Stimulated activated CD8-positive, alpha-beta memory T cell treated with anti-CD3 and anti-CD28 coated beads, Interleukin-4, amount 100 ng/mL, for 1 hour (primary cell): ENCODE measurements at places on chromosomes 5 and 9.

- DNase-seq = no peak
Measured at GRCh38 chr9:124285903-124286291, 28.1 kb downstream of the NEK6 start.

- no peak for DNase-seq
Measured at GRCh38 chr5:36573438-36573837, 33.0 kb upstream of the SLC1A3 start.

DNA sequence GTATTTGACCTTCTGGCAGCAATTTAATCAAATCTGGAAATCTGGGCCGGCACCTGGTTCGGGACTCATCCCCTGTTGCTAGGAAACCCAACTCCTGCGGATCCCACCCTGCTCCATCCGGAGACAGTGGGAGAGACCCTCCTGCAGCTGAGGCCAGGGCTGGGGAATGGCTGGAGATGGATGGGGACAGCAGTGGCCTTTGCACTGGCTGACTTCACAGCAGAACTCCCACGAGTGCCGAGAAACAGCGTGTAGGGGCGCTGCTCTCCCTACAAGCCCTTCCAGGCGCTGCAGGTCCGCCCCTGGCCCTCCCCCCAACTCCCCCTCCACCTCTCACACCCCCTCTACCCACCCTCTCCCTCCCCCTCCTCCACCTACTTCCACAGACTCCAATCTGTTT lies 105.8 kb upstream of the PPP1R26 start:
- DNase-seq = no peak

- DNase-seq = no peak
Measured at GRCh38 chr5:31410089-31410488, 121.8 kb downstream of the DROSHA start.

DNA sequence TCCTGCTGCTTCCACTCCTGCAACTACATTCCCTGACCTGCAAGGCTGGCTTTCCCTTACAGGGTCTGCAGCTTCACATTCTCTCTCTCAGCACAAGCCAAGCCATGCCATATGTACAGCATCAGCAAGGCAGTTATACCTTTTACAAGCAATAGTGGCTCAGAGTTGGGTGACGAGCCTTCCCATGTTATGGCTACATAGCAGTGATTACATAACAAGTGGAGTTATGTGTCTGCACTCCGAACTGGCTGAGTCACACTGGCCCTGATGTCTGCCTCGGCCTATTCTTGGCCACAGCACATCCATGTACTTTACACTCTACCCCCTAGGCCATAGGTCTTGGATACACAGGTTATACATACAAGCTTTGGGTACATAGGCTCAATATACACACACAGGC lies 52.0 kb upstream of the SNCAIP start:
- no peak for DNase-seq

DNA sequence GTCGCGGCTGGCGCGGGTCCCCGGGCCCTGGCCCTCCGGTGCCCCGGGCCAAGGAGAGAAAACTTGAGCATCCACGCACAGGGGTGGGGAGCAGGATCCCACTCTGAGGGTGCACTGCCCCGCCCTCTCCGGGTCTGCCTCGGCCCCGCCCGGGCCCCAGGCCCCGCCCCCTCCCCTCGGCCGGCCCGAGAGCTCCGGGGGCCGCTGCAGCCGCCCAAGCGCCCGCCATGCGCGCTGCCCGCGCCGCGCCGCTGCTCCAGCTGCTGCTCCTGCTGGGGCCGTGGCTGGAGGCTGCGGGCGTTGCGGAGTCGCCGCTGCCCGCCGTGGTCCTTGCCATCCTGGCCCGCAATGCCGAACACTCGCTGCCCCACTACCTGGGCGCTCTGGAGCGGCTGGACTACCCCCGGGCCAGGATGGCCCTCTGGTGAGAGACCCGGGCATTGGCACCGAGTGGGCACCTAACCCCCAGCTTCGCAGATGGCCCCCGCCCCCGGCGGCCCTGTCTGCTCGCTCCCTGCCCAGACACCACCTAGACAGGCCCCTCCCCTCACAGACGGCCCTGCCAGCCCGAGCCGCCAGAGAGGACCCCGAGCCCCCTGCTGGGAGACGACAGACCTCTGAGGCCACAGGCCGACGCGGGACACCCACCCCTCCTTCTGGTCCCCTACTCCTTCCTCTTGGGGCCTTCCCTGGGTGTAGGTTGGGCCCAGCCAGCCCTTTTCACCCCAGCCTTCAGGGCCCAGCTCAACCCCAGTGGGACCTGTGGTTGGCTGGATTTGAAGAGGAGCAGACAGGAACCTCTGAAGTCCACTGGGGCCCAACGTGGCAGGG lies at the start of gene CERCAM:
Gene CERCAM, plus strand, starts transcription at position 207 of the 831 bp plus-strand sequence. Its CDS starts 21 bp downstream, at position 228.
- peak; percentile 17 for DNase-seq

- DNase-seq = no peak
Measured at GRCh38 chr9:131927091-131927490, 152.6 kb downstream of the MED27 start.

GRCh38 chr9:87630266-87630665 lies 95.7 kb upstream of the CTSL start:
- DNase-seq = no peak

DNA sequence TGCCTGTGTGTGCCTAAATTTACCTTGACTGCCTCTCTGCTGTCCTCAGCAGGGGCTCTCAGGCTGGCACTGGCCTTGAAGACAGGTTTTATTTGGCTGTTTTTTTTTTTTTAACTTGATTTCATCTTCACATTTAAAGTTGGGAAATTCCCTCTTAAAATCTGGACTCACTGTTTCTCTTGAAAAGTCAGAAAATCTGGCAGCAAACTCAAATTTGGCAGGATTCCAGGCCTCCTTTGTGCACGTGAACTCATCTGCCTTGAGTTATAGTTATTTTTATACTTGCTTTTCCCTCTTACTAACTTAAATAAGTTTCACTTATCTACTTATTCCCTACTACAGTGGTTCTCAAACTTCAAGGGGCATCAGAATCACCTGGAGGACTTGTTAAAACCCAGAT lies 118.4 kb upstream of the MAP3K1 start:
- no peak for DNase-seq

GRCh38 chr5:149170299-149170698 lies 29.0 kb downstream of the ABLIM3 start:
- no peak for DNase-seq

- DNase-seq = no peak
Measured at GRCh38 chr5:58024151-58024550, 435.7 kb downstream of the PLK2 start.

GRCh38 chr9:87016681-87017080 lies 69.4 kb upstream of the GAS1 start:
- no peak for DNase-seq

DNA sequence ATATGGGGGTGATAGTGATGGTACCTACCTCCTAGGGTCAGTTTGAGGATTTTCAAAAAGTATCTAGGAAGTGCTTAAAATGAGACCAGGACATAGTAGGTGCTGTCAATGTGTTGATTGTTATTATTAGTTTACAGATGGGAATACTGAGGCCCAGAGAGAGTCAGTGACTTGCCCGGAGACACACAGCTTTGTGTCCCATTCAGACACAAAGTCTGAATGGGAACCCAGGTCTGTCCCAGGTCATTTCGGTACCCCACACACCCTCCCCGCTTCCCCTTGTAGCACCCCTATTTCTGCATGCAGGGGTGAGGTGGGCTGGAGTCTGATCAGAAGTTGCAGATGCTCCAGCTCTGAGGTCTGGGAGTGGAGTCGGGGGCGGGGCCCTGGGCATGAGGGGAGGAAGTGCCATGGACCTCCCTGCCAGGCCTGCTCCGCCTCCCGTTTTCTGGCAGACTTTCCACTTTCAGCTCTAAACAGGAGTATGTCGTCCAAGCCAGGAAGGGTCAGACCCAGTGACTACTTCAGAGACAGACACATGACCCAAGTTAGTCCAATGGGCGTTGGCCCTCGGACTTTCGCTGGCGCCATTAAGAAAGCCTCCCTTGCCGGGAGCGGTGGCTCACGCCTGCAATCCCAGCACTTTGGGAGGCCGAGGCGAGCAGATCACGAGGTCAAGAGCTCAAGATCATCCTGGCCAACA lies 3.2 kb upstream of the DBN1 start:
- no peak for DNase-seq

DNA sequence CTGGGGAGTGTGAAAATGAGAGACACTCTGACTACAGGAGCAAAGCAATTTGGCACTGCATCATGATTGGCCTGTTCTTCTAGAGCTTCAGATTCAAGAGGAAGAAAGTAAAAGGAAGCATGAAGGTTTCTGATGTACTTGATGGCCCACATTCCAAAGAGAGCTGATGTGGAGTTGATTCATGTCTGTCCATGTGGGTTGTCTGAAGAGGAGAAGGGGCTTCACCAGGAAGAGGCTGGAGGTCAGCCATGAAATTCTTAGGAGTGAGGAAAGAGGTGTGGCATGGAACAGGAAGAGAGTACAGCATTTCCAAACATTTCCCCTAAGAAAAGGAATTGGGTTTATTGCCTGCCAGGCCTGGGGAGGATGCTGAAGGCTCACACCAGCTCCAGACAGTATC lies 70.7 kb downstream of the PTCD2 start:
- no peak for DNase-seq

DNA sequence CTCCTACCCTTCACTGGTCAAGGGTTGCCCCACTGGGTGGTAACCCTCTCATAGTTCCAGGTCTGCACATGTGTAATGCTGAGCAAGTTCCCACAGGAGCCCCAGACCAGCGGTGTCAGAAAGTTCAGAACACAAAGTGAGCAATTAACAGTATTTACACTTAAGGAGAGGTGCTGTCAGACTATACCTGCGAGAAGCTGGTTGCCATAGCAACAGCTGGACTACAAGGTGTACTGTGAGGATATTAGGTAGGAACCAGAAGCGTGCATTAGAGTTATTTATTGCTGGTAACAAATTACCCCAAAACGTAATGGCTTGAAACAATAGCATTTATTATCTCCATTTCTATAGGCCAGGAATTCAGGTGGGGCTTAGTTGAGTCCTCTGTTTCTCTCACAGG lies 317.0 kb upstream of the RPS23 start:
- DNase-seq = no peak

- no peak for DNase-seq
Measured at GRCh38 chr5:114237766-114238165, 124.1 kb upstream of the KCNN2 start.

DNA sequence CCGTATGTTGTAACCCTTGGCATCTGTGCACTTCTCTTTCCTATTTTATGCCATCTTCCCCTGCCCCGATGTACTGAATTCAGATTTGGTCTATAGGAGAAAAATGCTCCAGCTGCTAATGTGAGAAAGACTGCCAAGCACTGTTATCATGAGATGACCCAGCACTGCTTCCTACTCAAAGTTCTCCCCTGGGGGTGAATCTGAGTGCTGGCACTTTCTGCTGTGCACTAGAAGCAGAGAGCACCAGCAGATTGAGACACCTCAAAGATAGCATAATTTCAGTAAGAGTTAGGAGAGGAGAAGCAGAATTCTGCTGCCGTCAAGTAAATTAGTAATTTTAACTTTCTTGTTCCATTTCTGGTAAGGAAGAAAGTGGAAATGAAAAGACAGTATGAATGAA lies 92.8 kb upstream of the ACOT12 start:
- DNase-seq = no peak

DNA sequence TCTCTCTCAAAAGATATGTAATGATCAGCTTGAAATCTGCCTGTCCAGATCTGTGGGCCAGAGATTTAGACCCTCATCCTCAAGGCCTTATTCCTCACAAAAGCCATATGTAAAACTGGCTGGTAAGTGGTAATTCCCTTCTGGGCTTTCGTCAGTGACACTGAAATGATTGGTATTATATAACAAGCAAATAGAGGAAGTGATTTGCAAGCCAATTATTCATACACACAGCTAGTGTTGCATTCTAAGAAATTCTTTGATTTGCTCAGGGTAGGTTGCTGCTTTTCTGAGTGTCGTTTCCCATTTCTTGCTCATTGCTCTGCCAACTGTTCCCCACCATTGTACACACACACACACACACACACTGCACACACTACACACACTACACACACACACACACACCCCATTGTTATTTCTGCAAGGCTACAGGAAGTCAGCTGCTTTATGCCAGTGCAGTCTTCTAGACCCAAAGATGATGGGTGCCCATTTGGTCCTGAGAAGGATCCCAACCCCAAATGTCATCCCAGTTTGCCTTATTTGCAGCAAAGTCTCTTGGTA lies 76.8 kb downstream of the PRLR start:
- DNase-seq = no peak

GRCh38 chr9:133971981-133972941 lies 19.9 kb downstream of the VAV2 start:
- DNase-seq = no peak

DNA sequence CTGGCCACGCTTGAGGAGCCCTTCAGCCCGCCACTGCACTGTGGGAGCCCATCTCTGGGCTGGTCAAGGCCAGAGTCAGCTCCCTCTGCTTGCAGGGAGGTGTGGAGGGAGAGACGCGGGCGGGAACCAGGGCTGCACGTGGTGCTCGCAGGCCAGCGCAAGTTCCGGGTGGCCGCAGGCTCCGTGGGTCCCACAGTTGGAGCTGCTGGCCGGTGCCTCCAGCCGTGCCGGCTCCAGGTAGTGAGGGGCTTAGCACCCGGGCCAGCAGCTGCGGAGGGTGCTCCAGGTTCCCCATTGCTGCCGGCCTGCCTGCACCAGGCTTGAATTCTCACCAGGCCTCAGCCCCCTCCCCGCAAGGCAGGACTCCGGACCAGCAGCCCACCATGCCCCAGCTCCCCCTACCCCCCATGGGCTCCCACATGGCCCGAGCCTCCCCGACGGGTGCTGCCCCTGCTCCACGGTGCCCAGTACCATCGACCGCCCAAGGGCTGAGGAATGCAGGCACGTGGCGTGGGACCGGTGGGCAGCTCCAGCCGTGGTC lies 192.8 kb upstream of the IZUMO3 start:
- no peak for DNase-seq
